ENCODE measurements at places on chromosomes 11 and 22. TPM values are rescaled to one million over a fixed set of nuclear protein-coding genes. Genes with fewer than 3 reads are reported as not detected.

Gene MAML2
- polyA plus RNA-seq, result 7.3 TPM

Gene MS4A13
- not detected for polyA plus RNA-seq

Gene MRGPRF
- 8.6 TPM for polyA plus RNA-seq

Gene JAML
- polyA plus RNA-seq, result 2.0 TPM

DNA sequence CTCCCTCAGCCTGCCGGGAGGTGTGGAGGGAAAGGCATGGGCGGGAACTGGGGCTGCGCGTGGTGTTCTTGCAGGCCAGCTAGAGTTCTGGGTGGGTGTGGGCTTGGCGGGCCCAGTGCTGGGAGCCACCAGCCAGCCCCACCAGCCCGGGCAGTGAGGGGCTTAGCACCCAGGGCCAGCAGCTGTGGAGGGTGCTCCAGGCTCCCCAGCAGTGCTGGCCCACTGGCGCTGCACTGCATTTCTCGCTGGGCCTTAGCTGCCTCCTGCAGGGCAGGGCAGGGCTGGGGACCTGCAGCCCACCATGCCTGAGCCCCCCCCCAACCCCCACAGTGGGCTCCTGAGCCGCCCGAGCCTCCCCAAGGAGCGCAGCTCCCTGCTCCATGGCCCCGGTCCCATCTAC lies 304.2 kb downstream of the KCNA4 start:
- DNase-seq, result no peak

- DNase-seq, result peak; percentile 55
Measured at GRCh38 chr11:67302571-67303131, 679 bp upstream of the SSH3 start.

DNA sequence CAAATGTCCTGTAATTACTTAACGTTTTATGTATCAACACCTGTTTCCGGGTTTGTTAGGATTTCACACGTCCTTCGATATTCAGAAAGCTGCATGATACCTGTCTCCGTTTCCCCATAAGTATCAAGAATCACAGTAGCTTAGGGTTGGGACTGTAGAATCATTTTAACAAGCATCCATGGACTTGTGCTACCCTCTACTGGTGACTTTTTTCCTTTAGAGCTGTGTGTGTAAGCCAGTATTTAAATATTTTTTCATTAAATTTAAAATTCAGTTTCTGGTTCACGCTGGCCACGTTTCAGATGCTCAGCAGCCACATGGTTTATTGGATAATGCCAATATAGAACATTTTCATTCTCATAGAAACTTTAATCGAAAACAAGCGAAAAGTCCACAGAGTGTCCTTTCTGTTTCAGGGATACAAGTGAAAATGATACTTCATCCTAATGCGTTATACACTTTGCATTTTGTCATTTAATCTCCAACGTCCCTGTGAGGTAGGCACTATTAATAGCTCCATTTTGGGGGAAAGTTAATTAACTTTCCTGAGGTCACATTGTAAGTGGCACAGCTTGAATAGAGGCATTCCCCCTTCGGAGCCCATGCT lies 61.5 kb upstream of the SLC25A18 start:
- no peak for DNase-seq

- DNase-seq, result no peak
Measured at GRCh38 chr11:121344824-121345223, 52.3 kb downstream of the SC5D start.

DNA sequence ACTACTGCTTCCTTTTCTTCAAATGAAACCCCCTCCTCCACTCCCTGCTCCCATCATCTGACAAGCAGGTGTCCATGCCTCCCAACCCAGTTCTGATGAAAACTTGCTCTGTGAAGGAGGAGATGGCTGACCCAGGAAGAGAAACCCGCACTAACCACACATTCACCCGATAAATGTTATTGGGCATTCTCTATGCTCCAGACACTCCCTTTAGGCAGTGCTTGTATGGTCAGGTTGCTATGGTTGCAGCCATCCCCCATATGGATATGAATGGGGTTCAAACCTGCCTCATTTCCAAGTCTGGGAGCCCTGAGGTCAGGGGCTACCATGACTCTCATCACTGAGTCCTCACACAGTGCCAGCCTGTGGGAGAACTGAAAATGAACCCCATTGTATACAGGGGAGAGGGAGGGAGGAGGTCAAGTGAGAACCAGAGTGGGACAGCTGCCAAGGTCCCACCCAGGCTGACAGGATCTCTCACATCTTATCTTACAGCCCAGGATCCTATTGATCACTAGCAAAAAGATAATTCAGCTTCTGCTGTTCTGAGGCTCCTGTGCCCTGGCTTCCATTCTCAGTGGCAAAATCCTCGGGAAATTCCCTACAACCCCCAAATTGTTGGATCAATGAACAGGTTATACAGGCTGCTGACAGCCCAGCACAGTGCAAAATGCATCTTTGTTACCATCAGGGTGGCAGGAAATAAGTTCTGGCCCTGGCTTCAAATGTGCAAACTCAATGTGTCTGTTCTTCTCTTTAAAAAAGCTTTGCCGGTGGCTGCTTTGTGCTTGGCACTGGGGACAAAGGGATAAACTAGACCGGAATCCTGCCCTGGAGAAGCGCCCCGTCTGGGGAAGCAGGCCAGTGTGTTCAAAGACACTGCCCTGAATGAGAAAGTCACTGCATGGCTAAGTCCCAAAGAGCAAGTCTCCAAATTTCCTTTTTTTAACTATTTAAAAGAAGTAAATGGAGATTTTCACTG lies 22.7 kb upstream of the ACER3 start:
- DNase-seq, result no peak

DNA sequence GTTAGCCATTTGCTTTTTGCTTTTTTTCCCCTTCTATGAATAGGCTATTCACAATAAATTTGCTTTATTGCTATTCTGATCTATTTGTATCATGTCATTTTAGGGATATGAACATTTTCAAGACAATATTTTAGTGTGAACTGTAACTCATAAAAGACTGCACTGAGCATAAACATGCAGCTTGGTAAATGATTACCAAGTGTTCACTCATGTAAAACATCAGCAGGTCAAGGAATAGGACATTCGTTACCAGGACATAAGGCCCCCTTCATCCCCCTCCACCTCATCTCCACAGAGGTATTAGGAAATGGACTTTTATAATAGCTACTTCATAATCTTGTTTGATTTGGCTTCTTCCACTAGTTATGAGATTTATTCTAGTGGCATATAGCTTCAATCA lies 12.4 kb downstream of the NLRP14 start:
- no peak for DNase-seq
